Mammary epithelial cell (primary cell): ENCODE measurements at places on chromosomes 16 and 17. TPM values are rescaled to one million over a fixed set of nuclear protein-coding genes. Genes with fewer than 3 reads are reported as not detected.

DNA sequence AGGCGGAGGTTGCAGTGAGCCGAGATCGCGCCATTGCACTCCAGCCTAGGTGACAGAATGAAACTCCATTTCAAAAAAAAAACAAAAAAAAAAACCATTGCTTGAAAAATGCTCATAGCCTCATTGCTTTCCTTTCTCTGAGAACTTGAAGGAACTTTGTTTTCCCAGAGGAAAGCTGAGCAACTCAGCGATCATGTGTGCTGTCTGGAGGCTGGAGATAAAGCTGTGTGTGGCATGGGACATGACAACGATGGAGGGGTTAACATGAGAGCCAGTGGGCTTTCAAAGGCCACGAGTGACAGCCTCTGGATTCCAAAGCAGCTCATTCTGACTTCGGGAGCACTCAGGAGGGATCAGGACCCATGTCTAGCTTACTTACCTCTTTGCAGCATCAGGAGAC is 21.6 kb upstream of the QRICH2 start:
- no peak for DNase-seq

DNA sequence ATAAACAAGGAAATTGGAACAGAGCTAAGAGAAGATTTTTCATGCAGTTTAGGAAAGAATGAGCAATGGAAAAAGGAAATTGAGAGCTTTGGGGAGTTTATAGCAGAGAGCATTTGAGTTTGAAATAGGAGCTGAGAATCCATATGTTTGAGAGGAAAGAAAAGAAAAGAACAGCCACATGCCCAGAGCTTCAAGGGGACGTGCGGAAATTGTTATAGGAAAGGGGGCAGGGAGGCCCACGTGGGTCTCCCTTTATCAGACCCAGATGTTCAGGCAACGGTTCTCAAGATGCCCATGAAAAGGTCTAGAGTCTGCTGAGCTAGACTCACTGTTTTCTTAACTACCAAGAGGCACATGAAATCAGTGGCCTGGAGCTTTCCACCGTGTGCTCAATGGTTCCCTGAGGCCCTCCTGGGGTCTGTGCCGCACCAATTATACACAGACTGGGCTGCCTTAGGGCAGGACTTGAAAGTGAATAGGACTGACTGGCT is 31.2 kb downstream of the CHD9 start:
- no peak for DNase-seq

- DNase-seq: no peak
Observed at GRCh38 chr17:81838753-81839255, 4.0 kb upstream of the PPP1R27 start.

GRCh38 chr16:72876981-72877373 is 171.0 kb downstream of the ZFHX3 start:
- no peak for DNase-seq

- DNase-seq: no peak
Observed at GRCh38 chr17:63652106-63652505, 29.9 kb downstream of the MAP3K3 start.

- no peak for DNase-seq
Observed at GRCh38 chr16:54052271-54052670, 234.3 kb downstream of the IRX3 start.

DNA sequence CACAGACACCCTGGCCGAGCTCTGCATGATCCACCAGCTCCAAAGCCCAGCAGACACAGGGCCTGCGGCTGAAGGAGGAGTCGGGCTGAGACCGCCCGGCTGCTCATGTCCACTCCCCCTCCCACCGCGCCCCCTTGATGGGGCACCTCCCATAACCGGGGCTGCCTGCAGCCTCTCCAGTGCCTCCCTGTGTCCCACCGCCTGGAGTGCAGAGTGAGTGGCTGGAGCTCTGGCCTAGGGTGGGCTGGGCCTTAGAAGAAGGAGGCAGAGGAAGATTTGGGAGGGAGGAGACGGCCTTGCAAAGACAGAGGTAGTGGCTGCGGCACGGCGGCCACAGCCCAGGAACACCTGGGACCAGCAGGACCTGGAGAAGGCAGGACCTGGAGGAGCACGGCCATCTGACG is 4.0 kb downstream of the CBFA2T3 start:
- no peak for DNase-seq

- DNase-seq: peak; percentile 26
Observed at GRCh38 chr17:77096570-77097214, 44.1 kb upstream of the SEC14L1 start.

CCL16 gene
- not detected in 2 replicates for total RNA-seq

BEAN1 gene
- total RNA-seq: 1.3 TPM

HOXB6 gene
- 0.32 and 0.59 TPM in 2 replicates for total RNA-seq

RNU2-1 gene
- total RNA-seq: 2,951 and 3,707 TPM in 2 replicates

NDRG4 gene
- total RNA-seq: 2.3 and 5.0 TPM in 2 replicates

KRTAP4-4 gene
- not detected in 2 replicates for total RNA-seq

SLFN11 gene
- total RNA-seq: not detected in 2 replicates
